ENCODE measurements at places on chromosomes 12 and 14.

DNA sequence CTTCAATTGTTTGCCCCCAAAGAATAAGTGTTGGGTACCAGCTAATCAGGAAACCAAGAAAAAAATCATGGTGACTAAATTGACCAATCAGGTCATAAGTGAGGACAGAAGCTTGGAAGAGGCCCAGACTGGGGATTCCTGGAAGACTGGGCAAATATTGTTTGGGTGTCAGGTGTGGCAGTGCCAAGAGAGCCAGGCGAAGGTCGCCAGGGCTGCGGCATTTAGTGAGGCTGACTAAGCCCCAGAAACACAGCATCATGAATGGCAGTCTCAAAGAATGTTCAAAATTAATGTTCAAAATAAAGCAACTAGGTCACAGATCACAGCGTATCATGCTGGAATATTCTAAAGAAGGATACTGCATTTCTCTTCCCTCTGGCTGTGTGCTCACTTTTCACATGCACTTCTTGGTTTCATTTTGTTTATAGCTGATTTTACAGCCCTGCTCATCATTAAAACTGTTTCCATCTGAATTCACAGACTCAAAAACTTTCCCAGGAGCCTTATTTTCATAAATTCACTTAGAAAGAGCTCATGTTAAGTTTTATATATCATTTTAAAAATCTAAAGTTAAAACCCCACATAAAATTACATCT, 85.3 kb upstream of the OVCH1 start:
- DNase-seq: no peak

GRCh38 chr14:36690311-36691040, 28.8 kb downstream of the PAX9 start:
- no peak for DNase-seq

- DNase-seq: no peak
Measured at GRCh38 chr12:67320614-67321295, 51.6 kb downstream of the CAND1 start.

GRCh38 chr14:95018821-95019220, 138.5 kb downstream of the DICER1 start:
- DNase-seq: no peak

GRCh38 chr12:55673638-55674037, 34.1 kb downstream of the ITGA7 start:
- DNase-seq: no peak

DNA sequence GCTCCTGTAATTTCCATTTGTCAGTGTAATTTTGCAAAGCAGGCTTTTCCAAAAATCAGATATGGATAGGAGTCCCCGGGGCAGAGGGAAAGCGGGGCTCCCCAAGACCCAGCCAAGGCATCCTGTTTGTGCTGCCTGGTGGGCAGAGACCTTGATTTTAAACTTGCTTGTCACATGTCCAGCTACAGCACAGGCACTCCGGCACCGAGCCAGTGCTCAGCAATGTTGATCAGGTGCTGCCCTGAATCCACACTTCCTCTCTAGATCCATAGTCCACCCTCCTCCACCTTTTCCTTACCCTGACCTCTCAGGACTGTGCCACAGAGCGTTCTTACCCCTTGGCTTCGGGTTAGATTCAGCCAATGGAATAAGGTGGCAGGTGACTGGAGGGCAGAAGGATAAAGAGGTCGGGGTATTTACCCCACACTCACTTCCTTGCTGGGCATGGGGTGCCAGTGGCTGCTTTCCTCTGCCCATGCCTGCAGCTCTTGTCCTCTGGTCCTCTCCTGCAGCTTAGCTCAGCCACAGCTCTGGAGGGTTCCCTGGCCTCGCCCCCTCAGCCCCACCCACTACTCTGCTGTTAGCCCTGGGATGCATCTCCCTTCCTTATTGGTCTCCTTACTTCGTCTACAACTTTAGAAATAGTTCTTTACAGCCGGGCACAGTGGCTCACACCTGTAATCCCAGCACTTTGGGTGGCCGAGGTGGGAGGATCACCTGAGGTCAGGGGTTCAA, 80.1 kb downstream of the IRF2BPL start:
- no peak for DNase-seq

DNA sequence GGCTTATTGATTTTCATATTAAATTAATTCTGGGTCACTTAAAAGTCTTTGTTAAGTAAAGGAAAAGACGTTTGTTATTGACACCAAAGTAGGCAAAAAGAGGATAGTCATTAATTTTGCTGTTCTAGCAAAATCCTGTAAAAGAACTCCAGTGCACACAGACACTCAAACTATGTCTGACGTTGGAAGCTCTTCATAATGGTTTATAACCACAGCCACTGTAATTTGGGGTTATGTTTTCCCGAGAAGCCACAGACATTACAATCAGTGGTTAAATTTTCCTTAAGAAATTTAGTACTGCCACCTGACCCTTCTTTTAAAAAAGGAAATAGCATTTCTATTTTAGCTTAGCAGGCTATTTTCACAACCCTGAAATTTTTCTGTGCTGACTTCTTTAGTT, 267.5 kb downstream of the CCDC91 start:
- no peak for DNase-seq

DNA sequence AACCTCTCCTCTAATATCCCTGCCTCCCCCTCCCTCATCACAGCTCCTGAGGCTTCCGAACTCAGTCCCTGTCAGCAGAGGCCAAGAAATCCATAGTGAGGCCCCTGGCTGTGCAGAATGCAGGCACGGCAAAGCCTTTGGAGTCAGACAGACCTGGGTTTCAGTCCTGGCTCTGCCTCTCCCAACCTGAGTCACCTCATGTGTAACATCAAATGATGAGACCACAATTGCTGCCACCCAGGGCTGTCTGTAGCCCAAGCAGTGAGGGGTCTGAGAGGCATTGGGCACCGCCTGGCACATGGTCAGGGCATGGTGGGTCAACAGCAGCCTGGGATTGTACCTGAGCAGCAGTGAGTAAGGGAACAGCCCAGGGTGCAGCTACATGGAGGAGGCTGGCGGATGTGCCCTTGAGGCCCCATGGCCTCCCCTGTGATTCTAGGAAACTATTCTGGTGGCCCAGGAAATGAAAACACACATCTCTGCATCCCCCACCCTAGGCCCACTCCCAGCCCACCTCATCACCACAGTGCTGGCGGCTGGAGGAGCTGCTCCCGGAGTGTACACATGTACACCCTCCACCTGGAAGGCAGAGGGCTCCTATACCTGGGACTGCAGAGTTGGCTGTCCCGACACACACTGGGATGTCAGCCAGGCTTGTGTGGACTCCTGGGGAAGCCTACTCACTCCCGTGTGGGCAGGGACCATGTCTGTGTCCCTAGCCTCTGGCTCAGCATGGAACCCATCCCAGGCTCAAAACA, 7.7 kb downstream of the ANKRD33 start:
- DNase-seq: peak; percentile 21

Data from omental fat pad (tissue), 4 donors.